ENCODE measurements at places on chromosomes 4 and X.

DNA sequence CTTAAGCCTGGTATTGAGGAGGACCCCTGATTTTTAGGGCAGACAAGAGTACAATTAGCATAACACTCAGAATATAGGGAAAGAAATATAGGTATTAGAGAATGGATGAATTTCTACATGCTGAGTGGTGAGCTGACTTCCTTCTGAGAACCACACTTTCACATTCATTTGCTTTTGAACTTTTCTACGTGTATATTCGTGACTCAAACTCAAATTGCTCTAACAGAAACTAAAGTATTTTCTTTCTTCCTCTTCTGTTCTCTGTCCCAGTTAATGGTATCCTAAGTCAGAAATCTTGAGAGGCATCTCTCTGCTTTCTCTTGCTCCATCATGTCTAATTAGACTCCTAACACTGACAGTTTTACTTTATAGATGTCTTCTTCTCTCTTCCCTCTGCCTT, 103.2 kb upstream of the CITED1 start:
- no peak for DNase-seq

DNA sequence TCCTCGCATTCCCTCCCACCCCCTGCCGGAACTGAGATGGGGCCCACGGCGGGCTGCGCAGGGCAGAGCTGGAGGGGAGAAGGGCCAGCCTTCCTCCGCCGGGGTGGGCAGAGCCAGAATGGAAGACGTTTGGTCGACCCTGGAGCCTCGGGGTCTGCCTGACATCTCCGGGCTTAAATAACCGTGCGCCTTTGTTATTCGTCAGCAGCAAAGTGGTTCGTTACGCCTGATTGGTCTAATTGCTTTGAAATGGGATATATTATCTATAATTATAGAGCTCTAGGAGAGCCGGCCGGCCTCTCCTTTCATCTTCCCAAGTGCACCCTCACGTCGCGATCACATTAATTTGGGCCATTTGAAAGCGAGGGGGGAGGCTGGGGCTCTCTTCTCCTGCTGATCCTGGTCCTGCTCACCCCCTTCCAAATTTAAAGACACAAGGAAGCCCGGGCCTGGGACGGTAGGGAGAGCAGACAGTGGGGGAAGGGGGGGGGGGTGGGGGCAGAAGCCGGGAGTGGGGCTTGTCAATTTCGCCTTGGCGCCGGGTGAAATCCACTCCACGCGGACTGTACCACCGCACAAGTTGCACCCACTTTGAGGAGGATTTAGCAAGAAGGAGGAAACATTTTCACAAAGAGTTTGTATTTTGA, 4.7 kb upstream of the MSX1 start:
- no peak for DNase-seq

DNA sequence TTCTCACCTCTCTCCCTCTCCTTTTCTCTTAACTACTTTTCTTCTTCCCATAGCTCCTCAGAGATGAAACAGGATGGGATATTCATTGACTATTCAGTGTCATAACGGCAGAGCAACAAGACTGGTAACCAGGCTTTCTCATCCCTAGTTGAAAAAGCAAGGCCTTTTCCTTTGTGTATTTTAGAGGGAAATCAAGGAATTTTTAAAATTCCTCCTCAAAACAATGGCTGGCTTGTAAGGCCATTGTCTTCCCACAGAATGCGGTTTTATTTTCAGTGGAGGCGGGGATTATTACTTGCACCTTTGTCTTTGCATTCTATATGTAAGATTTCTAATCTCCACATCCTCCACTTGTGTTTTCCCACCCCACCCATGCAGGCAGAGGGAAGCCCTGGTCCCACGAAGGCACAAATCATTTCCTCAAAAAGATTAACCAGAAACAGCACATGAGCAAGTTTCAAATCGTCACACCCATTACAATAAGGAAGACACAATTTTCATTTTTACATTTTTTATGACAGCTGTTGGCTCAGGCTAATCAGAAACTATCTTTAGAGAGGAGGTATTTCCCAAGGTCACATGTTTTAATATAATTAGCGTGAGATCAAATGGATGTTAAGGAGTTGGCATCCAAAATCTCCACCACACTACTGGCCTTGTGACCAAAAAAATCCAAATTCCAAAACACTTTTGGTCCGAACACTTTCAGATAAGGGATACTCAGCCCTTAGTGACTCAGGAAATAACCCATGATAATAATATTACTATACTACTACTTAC, 53.0 kb upstream of the KDR start:
- DNase-seq, result no peak

- DNase-seq, result no peak
Measured at GRCh38 chr4:158825433-158826036, 56.7 kb downstream of the FNIP2 start.

DNA sequence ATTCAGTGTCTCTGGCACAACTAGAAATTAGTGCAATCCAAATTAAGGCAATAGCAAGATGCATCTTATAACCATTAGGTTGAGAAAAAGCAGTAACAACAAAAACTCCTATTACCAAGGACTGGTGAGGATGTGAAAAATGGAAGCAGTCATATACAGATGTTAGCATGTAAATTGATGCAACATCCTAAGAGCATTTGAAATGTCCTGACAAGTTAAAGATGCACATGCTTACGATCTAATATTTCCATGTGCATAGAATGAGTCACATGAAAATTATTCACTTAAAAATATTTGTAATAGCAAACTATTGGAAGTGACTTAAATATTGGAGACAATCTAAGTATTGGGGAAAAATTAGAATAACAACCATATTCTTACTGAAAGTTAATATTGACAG, 163.0 kb downstream of the FAM13A start:
- no peak for DNase-seq

- no peak for DNase-seq
Measured at GRCh38 chr4:176902710-176903323, 110.1 kb upstream of the VEGFC start.

GRCh38 chr4:184534511-184535391, 60.4 kb upstream of the IRF2 start:
- DNase-seq, result no peak

DNA sequence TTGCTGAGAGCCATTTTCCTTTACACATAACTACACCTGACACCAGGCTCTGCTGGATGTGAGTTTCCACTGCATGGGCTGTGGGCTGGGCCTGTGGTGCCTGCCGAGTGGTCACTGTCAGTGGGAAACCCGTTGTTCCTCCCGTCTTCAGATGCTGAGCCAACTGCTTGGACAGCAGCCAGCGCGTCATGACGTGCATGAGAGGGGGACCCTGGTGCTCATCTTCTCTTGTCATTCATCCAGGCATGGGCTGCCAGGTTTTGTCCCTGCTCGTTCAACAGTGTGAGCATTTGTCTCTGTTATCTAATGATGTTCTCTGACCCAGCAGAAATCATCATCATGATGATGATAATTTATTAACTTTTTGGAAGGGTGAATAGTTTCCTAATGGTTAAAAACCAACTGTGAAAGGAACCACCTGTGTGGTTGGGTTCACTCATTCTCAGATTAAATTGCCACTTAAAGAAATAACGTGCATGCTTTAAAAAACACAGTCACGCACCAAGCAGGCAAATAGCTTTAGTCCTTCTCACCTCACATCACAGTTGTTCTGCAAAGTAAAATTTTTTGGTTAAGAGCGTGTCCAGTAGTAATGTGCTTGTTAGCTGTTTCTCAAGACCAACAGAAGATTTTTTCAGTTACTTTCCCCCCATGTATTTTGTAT, 19.9 kb upstream of the CLDN34 start:
- DNase-seq, result no peak

DNA sequence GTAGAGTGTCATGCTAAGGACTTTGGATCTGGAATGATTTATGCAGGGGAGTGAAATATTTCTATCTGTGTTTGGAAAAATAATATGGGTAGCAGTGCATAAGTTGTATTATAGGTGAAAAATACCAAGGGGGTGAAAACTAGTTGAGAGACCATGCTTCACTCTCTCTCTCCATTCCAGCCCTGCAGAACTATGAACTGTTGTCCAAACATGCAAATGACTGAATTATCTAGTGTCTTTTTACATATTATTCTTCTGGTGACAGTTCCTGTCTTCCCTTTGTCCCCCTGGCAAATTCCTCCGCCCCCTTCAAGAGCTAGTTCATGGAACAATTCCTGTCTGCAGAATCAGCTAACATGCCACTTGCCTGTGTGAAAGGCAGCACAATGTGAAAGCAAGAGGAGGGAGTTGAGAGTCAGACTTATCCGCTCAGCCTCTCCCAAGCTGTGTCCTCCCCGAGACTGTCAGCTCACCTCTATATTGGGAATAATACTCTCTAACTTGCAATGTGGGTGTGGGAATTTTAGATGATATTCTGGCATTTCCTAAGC, 2.3 kb downstream of the PF4 start:
- no peak for DNase-seq

DNA sequence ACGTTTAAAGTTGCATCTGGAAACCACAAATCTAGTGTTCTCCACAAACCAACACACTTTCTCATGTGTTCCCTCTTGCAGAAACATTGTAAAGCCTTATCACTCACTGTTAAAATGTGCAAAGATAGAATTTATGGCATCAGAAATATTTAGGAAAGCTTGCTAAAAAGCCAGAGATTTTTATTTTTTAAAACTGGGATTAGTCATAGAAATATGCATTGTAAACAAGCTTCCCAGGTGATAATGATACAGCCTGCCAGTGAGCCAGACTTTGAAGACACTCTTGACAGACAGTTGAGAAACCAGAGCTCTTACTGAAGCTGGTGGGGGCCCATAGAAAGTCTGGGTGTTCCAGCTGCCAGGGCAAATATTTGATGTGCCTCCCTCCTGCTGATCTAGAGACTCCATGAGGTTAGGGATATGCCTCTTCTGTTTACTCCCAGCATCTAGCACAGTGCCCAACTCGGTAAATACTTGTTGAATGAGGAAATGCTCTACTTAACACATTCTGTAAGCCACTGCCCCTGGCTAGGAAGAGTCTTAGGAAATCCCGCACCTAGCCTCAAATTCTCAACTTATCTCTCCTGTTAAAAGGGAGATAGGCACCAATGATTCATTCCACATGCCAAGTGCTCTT, 179.0 kb upstream of the RASGEF1B start:
- no peak for DNase-seq

DNA sequence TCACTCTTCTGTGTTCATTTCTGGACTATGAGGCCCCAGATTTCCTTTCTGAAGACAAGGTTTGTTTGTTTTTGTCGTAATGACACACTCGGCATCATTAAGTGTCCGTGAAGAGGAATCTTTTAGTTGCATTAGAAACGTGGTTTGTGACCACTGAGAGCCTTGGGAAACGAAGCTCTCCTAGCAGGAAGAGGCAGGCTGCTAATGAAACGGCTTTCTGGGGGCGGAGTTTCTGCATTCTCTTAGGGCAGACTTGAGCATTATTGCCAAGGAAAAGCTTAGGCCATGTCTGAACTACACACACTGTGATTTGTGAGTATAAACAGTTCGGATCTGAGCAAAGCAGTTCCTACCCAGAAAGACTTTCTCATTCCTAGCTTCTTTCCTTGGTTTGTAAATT, 64.0 kb downstream of the SOX3 start:
- no peak for DNase-seq

- no peak for DNase-seq
Measured at GRCh38 chr4:126544276-126544675, 1088.5 kb upstream of the INTU start.

GRCh38 chr4:88285235-88285653, 883 bp upstream of the PPM1K start:
- no peak for DNase-seq

- DNase-seq, result no peak
Measured at GRCh38 chrX:125089761-125090445, 229.8 kb upstream of the TEX13C start.
